ENCODE measurements at places on chromosomes 4 and X.

DNA sequence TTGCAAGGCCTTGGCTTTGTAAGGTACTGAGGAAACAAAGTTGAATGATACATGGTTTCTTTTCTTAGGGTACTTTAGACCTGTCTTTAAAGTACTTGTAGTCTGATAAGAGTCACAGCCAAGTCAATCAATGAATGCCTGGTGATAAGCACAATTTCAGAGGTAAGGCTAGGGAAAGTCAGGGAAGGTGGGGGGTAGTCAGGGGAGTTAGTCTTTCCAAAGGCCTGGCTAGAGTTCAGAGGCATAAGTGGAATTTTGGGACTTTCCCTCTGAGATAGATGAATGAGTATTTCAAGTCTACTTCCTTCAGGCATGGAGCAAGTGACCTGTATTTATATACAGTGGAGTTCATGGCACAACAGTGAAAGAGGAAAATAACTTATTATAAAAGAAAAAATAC lies 78.3 kb downstream of the SLC4A4 start:
- no peak for DNase-seq

DNA sequence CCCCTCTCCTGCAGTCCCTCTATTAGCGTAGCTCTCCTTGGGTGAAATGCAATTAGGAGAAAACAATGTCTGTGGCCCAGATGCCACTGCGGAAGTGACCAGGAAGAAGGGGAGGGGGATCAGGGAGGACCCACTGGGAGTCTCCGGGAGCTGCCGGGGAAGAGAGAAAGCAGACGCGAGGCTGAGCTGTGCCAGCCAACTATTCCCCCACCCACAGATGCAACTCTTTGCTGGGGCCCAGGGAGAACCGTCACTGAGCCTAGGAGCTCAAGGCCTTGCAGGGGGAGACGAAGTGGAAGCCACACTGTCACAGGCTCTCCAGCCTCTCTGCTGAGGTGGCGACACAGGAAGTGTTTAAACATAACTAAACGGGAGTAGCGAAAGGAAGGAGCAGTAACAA lies 149.2 kb downstream of the BCOR start:
- DNase-seq, result no peak

GRCh38 chr4:1351854-1352566 lies 5.0 kb downstream of the UVSSA start:
- peak; percentile 35 for DNase-seq

- no peak for DNase-seq
These were observed 273.7 kb downstream of the ARHGAP24 start for GRCh38 chr4:85748654-85749053.

DNA sequence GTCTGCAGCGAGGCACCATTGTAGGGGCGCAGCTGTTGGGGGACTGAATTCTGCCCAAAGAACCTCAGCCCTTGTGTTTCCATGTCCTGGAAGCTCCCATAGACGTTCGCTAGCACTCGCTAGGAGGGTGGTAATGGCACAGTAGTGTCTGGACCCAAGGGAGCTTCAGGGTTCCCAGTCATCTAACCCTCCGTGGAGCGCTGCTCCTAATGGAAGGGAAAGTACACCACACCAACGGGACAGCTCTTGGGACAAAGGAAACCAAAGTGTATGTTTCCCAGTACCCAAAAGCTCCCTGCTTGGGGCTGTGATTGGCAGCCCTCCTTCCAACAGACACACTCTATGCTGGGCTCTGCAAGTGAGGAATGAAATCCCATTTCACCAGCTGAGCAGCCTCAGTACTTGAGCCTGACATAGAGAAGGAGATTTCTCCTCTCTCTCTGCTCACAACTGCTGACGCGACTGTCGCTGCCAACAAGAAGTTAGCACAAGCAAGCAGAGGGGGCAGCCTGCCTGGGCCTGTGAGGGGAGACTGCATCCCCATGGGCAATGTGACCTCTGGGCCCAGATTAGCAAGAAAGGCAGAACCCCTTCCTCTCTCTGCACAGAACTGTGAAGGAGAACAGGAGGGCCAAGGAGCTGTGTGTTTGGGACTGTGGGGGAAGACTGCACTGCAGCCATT lies 67.6 kb upstream of the SMARCAD1 start:
- no peak for DNase-seq

DNA sequence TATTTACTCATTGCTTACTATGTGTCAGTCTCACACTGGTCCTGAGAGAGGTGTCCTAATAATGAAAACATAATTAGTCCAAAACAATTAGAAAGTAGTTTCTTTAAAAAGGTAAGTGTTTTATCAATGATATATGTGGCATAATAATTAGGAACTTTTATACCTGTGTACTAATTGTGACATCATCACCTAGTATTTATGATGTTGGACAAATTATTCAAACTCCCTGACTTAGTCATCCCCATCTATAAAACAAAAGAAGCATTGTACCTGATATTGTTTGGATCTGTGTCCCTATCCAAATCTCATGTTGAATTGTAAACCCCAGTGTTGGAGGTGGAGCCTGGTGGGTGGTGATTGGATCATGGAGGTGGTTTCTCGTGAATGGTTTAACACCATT lies 15.8 kb upstream of the ARHGEF38 start:
- DNase-seq, result no peak

DNA sequence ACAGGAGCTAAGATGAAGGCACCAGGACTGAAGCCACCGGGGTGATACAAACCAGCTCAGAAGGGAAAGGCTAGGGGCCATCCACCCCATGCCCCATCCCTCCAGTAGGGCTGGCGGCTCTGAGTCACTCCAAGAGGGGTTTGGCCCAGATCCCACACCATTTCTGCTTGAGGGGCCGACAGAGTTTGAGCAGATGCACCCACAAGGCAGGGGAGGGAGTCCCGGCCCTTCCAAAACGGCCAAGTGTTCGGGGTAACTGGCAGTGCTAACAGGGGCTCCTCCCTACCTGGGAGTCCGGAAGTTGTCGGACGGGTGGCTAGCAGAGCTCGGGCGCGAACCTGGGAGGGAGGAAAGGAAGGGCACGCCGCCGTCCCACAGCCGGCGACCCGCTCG lies 412 bp downstream of the SLC10A3 start:
- DNase-seq, result peak; percentile 37

DNA sequence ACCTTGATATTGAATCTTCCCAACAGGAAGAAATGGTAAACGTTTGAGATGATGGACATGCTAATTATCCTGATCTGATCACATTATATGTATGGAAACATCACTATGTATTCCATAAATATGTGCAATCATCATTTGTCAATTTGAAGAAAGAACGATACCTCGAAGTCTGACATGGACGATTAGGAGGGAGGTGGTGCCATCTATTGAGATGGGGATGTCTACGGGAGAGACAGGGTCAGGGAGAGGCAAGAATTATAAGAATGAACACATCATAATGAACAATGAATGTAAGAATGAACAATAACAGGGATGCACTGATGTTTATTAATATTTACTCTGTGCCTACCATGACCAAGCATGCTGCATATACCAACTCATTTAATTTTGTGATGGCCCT lies 93.7 kb upstream of the SOD3 start:
- DNase-seq, result no peak
